ENCODE measurements at places on chromosomes 6 and 20.

- DNase-seq: no peak
Observed at GRCh38 chr20:40724566-40724965, 35.5 kb upstream of the MAFB start.

- no peak for DNase-seq
Observed at GRCh38 chr6:53852805-53853204, 58.0 kb downstream of the LRRC1 start.

- peak; percentile 65 for DNase-seq
Observed at GRCh38 chr6:157527471-157527907, 146.5 kb downstream of the ZDHHC14 start.

DNA sequence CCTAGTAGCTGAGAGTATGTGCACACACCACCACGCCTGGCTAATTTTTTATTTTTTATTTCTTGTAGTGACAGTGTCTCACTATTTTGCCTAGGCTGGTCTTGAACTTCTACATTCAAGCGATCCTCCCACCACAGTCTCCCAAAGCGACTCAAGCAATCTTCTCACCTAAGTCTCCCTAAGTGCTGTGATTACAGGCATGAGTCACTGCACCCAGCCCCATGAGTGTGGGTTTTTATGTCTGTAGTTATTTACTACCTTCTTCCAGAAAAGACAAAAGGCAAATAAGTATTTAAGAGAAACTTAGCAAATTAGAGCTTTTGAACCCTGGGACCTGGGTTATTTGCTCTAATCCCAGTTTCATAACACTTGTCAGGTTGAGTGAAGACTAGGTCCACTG is 92.3 kb upstream of the HCRTR2 start:
- DNase-seq: no peak

GRCh38 chr6:108697561-108698161 is 136.9 kb downstream of the FOXO3 start:
- DNase-seq: no peak

GRCh38 chr6:107555449-107555848 is 65.5 kb downstream of the SOBP start:
- no peak for DNase-seq
